ENCODE measurements at places on chromosomes 13 and 19.

DNA sequence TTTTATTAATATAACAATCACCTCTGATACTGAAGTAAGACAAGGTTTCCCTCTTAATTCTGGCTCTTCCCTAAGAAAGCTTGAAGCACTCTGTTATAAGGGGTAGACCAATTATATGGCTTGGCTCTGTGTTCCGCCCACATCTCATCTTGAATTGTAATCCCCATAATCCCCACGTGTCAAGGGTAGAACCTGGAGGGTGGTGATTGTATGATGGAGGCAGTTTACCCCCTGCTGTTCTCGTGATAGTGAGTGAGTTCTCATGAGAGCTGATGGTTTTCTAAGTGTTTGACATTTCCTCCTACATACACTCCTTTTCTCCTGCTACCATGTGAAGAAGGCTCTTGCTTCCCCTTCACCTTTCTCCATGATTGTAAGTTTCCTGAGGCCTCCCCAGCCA lies 363.8 kb upstream of the PCDH20 start:
- DNase-seq, result no peak

- no peak for DNase-seq
These were observed 15.8 kb downstream of the PRODH2 start for GRCh38 chr19:35796645-35797542.

GRCh38 chr13:97542102-97542685 lies 108.2 kb downstream of the RAP2A start:
- no peak for DNase-seq

DNA sequence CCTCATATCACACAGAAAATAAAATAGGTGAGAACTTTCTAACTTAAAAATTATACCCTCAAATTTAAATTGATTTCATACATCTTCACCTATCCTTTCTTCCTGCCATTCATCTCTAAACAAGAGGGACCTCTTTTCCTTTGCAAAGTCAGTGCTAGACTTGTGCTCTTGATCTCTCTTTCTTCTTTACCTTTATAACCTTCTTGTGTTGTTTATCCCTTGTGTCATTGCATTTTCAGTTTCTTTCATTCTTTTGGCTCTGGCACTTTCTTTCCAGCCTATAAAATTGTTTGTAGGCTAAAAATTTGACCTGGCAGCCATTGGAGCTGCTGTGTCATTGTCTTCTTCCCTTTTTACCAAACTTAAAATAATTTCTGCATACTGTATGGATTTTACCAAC lies 190.1 kb downstream of the GPC5 start:
- no peak for DNase-seq

DNA sequence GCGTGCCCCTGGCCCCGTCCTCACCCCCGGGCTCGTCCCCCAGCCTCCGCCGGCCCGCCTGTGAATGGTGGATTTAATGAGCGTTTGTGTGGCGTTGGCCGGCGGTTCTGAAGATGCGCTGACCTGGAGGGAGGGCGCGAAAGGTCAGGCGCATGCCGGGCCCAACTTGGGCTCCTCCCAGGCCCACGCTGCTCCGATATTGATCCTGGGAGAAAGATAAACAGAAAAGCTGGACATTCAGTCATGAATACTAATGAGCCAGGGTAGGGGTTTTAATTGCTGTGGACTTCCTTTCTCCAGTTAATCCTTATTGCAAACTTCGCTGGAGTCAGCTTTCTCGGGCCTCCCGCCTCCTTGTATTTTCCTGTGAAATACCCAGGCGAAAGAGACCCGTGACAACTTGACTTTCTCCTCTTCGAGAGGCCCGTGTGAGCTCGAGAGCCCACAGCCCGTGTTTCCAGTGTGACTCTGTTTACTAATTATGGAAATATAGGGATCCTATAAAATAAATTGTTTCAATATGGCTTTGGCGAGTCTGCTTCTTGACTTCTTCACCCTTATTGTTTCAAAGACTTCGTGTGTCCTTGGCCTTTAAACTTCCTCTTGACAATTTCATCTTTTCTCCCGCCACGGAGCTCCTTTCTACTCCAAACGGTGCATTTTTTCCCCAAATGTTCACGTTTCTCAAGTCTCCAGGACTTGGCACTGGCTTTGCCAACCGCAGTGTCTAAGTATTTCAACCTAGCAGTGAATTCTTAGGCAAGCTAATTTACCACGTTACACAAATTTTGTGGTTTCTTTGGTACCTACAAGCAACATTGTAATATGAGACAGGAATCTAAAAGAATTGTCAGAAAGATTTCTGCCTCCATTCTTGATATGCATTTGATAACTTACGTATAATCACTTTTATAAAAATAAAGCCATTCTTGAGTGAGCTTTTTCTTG lies 10.5 kb downstream of the ZIC2 start:
- DNase-seq, result no peak

DNA sequence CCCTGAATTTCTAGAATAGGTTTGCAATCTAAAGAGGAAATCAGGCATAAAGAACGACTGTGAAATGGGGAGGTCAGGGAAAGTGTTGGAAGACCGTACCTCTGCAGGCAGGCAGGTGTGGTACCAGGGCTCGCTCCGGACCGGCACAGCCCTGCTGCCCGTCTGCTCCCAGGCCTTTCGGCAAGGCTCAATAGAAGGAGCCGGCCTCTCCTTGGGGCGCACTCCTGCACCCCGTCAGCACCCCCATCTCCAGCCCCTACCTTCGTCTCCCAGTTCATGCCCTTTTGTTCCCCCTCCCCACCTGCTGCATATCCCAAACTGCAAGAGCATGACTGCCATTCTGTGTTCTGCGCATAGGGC lies 139.8 kb upstream of the SOX1 start:
- no peak for DNase-seq

- DNase-seq, result no peak
These were observed 3.0 kb downstream of the GAS6 start for GRCh38 chr13:113860665-113861432.

DNA sequence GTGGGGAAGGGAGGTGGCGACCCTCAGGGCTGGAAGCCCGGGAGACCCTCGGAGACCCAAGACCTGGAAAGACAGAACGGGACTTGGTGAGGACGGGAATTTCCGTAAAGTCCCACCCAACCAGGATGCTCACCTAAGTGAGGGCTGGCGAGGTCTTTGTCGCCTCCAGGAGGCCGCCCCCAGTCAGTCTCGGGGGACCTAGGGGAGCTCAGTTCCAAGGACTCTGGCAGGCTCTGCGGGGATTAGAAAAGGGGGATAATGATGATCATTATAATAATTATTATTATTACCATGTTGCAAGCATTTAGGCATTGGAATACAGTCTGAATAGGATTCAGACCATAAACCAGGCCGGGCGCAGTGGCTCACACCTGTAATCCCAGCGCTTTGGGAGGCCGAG lies 9.1 kb upstream of the HSD17B14 start:
- DNase-seq, result no peak

GRCh38 chr19:31058676-31059340 lies 290.4 kb downstream of the TSHZ3 start:
- DNase-seq, result no peak
